A549 (cell line): ENCODE measurements at places on chromosomes 11 and 22.

GRCh38 chr22:27022274-27022895, 365.0 kb downstream of the MIAT start:
- DNase-seq: peak; percentile 5

DNA sequence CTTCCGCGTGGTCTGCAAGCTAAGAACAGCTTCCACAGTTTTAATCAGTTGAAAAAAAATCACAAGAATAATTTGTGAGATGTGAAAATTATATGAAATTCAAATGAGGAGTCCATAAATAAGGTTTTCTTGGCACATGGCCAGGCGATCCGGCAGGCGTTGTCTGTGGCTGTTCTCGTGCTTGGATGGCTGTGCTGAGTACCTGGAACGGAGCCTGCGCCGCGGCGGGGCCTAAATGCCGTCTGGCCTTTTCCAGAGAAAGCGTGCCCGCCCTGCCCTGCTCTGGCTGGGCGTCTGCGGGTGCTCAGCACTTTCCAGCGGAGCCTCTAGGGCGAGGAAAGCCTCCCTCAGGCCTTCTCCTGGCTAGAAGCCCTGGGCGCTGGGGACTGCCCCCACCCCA, 41.8 kb downstream of the OSBPL5 start:
- no peak for DNase-seq

GRCh38 chr11:9250139-9250582, 15.0 kb downstream of the DENND5A start:
- DNase-seq: no peak

DNA sequence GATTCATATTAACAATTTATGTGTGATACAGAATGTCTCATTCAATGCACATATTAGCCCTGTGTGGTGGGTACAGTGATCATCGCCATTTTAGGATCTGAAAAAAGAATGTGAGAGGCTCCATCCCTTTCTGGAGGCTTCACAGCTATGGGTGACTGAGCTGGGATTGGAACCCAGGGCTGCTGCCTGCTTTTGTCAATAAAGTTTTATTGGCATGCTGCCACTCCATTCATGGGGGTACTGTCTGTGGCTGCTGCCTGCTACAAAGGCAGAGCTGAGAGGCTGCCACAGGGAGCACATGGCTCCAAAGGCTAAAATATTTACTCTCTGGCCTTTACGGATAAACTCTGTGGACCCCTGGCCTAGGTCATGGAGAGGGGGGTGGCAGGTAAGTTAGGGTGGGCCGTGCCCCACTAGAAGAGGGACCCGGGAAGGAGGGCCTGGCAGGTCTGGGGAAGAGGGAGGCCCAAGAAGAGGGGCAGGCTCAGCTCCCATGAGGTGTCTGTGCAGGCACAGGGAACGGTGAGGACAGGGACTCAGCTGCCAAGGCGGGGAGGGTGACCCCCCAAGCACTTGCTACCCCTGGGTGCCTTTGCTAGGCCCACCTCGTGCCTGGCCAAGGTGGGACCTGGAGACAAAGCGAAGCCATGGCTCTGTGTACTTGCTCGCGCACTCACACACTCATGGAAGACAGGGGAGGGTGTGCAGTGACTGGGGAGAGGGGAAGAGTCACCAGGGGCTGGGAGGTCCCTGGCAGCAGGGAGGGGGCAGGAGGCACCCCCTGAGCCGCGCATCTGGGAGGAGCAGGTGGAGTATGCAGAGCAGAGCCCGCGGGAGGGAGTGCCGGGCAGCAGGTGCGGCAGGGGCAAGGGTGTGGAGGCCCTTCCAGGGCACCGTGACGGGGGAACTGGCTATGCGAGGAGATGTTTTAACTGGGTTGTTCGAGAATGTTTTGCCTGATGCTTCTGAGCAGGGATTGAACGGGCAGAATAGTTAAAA, 335.3 kb downstream of the CTTN start:
- DNase-seq: no peak

- no peak for DNase-seq
Observed at GRCh38 chr11:69925366-69926196, 106.4 kb upstream of the FGF3 start.

GRCh38 chr22:34403667-34404066, 483.4 kb upstream of the LARGE1 start:
- no peak for DNase-seq

- DNase-seq: no peak
Observed at GRCh38 chr11:19675397-19675796, 37.2 kb upstream of the NAV2 start.

DNA sequence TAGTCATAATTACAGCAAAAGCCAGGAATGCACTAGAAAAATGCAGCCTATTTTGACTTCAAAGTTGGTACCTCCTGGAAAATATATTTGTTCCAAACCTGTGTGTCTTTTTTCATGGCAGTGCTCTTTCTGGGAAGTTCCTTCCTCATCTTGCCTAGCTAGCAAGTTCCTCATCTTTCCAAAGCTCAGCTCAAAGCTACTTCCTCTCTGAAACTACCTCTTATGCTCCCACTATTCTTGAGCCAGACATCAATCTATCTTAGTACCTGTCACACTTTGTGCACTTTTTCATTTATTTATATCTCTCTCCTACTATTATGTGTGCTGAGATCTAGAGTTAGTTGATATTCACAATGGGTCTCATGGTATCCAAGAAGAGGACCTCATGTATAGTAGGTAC, 191.6 kb upstream of the CCDC90B start:
- no peak for DNase-seq

DNA sequence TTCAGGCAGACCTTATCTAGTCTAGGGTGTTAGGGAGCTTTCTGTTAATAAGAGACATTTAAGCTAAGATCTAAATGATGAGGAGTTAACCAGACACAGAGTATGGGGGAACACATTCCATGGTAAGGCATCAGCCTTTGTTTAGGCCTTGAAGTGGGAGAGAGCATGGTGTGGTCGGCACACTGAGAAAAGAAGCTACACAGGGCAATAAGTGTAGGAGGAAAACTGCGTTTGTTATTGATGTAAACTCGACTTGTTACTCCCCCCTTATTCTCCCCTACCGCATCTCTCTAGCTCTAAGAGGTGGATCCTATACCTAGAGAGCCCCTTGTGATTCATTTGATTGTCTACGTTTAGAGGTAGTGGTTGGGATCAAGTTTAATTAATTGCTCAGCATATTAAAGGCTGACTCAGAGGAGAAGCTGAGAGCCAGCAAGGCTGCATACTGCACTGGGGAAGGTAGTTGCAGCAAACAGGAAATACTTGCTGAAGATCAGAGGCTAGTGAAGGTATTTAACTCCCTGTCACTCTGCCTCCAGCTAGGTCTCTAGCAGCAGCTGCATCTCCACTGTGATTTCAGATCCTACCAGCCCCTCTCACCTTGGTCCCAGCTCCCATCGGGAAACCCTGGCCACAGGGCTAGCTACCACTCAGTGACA, 86.8 kb upstream of the TEAD1 start:
- DNase-seq: no peak

- DNase-seq: peak; percentile 60
Observed at GRCh38 chr11:69352715-69353319, 58.9 kb downstream of the MYEOV start.

GRCh38 chr11:129695571-129696308, 119.9 kb upstream of the TMEM45B start:
- DNase-seq: peak; percentile 48

- no peak for DNase-seq
Observed at GRCh38 chr22:48315439-48316256, 1512.0 kb downstream of the BRD1 start.

GRCh38 chr22:48980409-48980808, 847.3 kb downstream of the BRD1 start:
- no peak for DNase-seq

DNA sequence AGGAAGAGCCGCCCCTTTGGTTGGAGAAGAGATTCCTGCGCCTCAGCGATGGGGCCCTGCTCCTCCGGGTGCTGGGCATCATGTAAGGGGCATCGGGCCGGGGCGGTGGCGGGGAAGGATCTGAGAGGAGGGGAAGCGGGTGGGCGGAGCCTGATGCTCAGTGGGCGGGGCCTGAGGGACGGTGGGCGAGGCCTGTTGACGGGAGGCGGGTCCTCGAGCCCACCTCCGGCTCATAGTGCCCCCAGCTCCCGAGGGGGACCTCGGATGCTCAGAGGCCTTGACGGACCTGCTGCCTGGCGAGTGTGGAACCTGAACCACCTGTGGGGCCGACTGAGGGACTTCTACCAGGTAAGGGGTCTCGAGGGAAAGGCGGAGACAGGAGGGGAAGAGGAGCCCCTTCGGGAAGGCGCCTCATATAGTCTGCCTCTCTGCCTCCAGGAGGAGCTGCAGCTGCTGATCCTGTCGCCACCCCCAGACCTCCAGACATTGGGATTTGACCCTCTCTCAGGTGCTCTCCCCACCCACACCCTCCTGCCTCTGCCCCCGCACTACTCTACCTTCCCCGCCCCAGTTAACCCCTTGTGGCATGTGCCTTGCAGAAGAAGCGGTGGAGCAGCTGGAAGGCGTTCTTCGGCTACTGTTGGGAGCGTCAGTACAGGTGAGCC, 799 bp downstream of the CCDC88B start:
- DNase-seq: no peak

DNA sequence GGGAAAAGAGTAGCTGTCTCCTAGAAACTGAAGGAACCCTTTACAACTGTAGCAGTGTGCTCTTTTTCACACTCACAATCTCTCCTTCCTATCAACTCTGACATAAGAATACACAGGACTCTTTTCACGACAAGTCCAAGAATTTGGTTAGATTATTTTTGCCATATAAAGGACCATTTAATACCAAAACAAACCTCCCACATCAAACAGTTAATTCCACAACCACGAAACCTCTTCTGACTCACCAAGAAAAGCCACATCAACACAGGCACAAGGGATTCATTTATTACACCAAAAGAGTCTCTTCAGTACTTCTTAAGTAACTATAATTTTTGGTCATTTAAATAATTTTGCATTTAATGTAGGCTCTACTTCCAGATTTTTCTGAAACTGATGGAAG, 222.6 kb upstream of the PITPNB start:
- DNase-seq: no peak

- no peak for DNase-seq
Observed at GRCh38 chr22:47035425-47035881, 273.0 kb downstream of the TBC1D22A start.

DNA sequence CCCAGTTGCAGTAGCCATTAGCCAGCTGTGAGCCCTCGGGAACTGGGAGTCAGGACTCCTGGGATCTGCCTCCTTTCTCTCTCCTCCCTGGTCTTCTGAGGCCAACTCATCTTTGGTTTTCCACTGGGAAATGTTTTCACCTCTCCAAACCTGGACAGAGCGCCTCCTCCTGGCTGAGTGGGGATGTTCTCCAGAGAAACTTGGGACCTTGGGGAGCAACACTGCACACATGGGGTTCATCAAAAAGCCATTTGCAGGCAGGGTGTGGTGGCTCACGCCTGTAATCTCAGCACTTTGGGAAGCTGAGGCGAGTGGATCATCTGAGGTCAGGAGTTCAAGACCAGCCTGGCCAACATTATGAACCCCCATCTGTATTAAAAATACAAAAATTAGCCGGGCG, 145.4 kb downstream of the NECTIN1 start:
- no peak for DNase-seq

- no peak for DNase-seq
Observed at GRCh38 chr22:23403720-23404688, 176.1 kb downstream of the IGLL1 start.

- DNase-seq: no peak
Observed at GRCh38 chr11:82004537-82005213, 729.0 kb downstream of the FAM181B start.

DNA sequence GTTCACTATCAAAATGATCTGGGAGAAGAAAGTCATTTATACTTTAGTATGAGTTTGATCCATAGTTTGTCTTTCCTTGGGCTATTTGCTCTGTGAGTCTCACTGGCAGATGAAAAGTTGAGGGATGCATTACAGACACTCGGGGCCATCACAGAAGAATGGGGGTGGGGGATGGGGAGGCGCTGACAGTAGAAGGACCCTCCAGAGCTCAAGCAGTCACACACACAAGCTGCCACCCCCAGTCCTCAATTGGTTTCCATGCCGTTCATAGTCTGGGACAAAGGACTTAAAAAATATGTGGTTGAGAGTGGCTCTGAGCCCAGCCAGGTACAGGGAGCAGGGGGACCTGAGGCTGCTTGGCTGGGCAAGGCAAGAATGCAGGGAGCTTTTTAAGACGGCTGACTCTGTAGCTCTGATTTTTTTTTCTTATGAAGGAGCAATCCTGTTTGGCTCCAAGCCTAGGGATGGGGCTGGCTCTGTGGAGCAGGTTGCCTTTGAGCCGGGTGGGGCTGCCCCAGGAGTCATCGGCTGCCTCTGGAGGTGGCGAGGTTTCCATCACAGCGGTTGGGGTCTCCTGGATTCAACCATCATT, 13.3 kb upstream of the ANO1 start:
- no peak for DNase-seq

DNA sequence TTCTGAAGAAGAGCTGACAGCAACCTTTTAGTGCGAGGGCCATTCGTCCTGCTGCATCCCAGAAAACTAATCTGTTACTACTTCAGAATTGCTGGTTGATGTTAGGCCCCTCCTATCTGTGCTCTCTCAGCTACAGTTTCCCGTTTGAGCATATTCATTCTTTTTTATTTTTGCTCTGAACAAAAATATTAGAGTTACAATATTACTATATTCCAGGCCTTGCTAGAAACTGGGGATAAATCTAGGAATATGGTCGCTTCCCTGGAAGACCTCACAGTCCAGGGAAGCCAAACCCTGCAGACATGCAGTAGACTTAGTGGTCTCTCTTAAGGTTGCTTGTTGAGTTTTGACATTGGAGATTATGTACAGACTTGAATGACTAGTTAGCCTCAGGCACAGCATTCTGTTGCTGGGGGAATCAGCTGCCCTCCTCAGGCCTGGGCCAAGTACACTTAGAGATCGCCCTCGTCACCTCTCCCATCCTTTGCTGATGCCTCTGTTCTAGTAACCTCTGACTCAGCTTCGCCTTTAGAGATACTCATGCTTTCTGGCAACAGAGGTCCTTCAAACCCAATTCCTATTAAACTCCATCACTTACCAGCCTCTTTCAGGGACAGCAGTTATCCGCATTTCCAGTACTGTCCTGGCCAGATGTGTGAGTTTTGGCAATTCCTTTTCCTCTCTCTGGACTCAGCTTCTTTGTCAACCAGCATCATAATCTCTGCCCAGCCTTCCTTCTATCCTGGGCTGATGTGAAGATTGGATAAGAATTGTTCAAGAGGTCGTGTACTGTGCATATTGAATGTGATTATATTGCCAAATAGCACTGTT, 698 bp upstream of the ANAPC15 start:
- DNase-seq: no peak

GRCh38 chr11:92857407-92857806, 112.0 kb upstream of the MTNR1B start:
- no peak for DNase-seq
